Dermis blood vessel endothelial cell (primary cell): ENCODE measurements at places on chromosomes 6 and 20. TPM values are rescaled to one million over a fixed set of nuclear protein-coding genes. Genes with fewer than 3 reads are reported as not detected.

- no peak for DNase-seq
These were observed 108.6 kb upstream of the DUSP22 start for GRCh38 chr6:183668-184067.

GRCh38 chr6:11752360-11752759 is 26.2 kb downstream of the ADTRP start:
- DNase-seq: no peak

MACROD2 gene
- 0.28 and 0.85 TPM in 2 replicates for total RNA-seq

BTNL2 gene
- not detected in 2 replicates for total RNA-seq

FOXA2 gene
- total RNA-seq: not detected in 2 replicates
